ENCODE measurements at places on chromosomes 5 and 9. TPM values are rescaled to one million over a fixed set of nuclear protein-coding genes. Genes with fewer than 3 reads are reported as not detected.

The AFAP1L1 gene
- not detected for total RNA-seq

The SLC27A6 gene
- not detected for total RNA-seq

The CNTNAP3 gene
- total RNA-seq: not detected

The CCNI2 gene
- 16.7 TPM for total RNA-seq

The BTNL9 gene
- total RNA-seq: not detected

The CDKN2B-AS1 gene
- total RNA-seq: 3.4 TPM

The SLC22A5 gene
- total RNA-seq: 3.9 TPM

The DAB2IP gene
- 0.18 TPM for total RNA-seq

The MROH2B gene
- total RNA-seq: not detected

The FGD3 gene
- 72.1 TPM for total RNA-seq

The ADAM19 gene
- 341 TPM for total RNA-seq

The ZFP62 gene
- 23.2 TPM for total RNA-seq

The FLT4 gene
- total RNA-seq: 2.8 TPM

The C5orf58 gene
- total RNA-seq: not detected

Measured in activated CD8-positive, alpha-beta memory T cell treated with anti-CD3 and anti-CD28 coated beads, Interleukin-2, amount 10 ng/mL, durations not matched to agents 7 days and 5 days (primary cell).